NCI-H69 (cell line): ENCODE measurements at places on chromosomes 7 and 10.
A peak's percentile ranks its signal among the peaks of the same experiment; 100 is the strongest.

DNA sequence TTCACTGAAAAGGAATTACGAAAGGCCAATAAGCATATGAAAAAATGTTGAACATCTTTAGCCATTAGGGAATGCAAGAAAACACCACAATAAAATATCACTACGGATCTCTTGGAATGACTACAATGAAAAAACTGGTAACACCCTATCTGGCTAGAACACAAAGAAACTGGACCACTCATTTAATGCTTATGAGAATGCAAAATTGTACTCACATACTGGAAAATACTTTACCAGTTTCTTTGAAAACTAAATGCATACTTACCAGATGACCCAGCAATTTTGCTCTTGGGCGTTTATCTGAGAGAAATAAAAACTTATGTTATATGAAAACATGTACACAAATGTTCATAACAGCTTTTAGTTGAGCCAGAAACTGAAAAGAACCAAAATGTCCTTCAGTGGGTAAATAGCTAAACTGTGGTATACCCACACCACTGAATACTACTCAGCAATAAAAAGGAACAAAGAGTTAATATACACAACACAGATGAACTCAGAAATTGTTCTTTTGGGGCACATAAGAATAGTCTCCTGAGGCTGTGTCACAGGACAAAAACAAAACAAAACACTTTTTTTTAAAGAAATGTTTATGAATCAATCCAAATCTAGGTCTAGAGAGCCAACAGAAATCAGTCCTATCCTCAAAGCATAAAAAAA is 23.5 kb downstream of the CNOT4 start:
- no peak for DNase-seq

GRCh38 chr7:24828891-24829661 is 71.8 kb upstream of the GSDME start:
- peak; percentile 35 for DNase-seq

GRCh38 chr10:103923502-103923901 is 5.5 kb upstream of the STN1 start:
- no peak for DNase-seq

- no peak for DNase-seq
Measured at GRCh38 chr10:45152726-45153125, 152.0 kb downstream of the ZNF22 start.
